ENCODE measurements at places on chromosomes 7 and 10.

- no peak for DNase-seq
Observed at GRCh38 chr7:80182630-80183276, 48.1 kb downstream of the GNAI1 start.

DNA sequence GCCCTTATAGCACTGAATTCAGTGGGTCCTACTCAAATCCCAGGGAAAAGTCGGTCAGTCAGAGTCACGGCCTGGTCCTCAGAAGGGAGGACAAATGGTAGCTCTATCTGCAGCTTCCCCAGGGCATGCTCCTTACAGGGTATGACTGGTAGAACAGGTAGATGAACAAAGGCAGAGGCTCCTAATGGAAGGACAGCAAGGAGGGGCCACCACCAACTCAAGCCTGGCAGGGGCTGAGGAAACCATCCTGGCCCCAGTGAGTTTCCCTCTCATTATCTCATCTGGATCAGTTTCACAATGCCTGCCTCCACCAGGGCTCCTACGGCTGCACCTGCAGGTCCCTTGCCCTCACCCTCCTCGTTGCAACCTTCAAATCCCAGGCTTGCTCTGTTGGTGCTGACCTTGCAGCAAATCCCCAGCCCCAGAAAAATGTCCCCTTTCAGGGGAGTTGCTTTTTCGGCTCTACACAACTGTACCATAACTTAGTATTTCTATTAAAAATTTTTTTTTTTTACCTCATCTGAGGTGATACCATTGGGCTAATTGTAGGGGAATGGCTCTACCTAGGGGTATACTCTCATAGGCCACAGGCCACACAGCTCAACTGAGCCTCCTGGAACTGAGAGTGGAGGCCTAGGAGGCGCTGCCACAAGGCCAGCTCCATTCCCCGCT is 2.4 kb upstream of the MYO1G start:
- no peak for DNase-seq

DNA sequence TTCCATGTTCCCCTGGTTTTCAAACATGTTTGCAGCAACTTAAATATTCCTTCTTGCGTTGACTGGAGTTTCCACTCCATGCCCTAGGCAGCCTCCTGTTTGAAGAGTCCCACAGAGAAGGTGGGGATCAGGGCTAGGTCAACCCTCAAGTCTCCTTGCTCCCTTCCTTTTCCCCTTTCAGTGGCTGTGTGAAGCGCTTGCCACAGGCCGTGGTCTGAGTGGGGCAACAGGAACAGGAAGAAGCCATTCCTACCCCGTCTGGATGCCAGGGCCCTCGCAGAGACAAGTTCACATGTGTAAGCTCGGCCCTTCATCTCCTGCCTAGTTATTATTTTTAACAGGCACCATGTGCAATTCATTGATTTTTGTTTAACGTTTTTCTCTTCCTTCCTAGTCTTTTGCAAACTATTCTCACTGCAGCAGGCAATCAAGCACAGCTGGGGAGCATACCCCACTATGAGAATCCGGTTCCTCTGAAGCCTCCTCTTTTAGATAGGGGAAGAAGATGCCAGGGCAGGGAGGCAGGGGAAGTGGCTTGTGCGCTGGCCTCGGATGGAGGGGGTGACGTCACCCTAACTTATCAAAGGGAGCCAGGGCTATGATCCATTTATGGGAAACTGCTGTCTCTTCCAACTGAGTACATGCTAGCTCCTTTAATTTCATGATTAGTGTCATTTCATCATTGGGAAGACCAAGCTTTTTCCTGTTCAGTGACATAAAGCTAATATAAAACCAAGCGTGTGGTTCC is 64.2 kb downstream of the PRLHR start:
- no peak for DNase-seq

DNA sequence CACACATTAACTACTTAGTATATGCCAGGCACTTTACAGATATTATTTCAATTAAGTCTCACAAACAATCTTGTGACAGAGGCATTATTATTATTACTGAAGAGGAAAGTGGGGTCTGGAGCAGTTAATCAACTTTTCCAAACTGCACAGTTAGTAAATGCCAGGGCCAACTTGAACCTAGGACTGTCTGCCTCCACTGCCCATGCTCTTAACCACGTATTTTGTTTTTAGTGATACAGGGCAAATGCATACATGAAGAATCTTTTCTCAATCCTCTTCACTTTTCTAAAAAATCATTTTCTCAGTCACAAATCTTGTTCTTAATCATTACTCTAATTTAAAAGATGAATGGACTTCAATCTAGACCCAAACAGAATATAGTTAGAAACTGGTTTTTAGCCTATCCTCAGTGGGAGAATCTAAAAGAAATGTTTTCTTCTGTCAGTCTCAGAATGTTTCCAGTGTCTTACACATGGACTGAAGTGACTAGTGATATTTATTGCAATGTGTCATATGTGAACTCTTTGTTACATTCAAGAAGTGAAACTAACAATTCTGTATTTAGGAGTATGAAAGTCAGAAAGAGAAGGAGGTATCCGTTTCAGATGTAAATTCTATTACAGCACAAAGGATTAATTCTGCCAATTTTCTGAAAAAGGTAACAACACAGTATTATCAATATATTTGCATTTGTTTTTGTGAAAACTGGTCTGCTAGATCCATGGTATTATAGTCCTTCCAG is 55.5 kb upstream of the CCNJ start:
- no peak for DNase-seq
